HT1080 (cell line): ENCODE measurements at places on chromosomes 4 and X. TPM values are rescaled to one million over a fixed set of nuclear protein-coding genes. Genes with fewer than 3 reads are reported as not detected.

The RHOXF1 gene
- total RNA-seq = not detected in 2 replicates

DNA sequence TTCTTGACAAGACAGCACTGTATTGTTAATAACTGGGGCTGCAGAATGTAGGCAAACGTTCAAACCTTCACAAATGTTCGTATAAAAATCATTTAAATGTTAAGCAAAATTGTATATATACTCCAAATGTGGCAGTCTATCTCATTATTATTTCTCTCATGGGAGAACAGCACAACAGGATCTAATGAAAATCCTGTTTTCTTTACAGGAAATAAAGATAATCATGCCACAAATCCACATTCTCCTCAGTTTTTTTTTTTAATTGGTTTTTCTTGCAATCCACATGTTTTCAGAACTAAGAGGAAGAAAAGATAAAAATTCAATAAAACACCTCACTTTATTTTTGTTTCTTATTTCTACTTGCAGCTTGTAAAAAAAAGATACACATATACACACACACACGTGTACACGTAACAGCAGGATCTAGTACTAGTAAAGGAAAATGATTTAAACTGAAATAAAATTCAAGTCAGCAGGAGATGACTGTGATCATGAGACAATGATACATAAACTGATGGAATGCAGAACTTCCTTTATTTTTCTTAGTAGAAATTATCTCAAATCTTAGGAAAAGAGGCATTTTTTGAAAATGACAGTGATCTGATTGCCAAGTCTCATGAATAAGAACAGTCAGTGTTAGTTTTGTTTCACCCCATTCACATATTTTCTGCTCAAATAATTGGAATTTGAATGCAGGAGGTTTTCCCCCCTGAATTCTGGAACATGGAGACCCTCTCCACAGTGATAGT is 11.3 kb downstream of the APBB2 start:
- no peak for DNase-seq

- peak; percentile 5 for DNase-seq
Observed at GRCh38 chrX:8981723-8982122, 52.2 kb downstream of the FAM9B start.

DNA sequence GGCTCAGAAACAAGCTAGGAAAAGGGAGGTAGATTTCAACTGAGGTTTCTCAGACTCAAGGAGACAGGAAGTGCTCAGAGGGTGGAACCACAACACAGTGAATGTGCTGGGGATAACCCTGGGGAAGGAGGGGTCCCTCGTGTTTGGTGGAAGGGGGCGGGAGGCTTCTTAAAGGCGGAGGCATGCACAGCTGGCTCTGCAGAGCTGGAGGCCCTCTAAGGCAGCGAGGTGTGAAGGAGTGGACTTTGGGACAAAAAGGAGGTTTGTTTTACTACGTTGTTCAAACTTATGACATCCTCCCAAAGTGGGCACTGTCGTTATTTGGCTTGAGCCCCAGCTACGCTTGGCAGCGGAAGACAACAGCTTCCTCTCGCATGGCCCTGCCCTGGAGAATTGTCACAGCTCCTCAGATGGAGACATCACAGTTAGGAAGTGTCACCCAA is 21.7 kb upstream of the MTM1 start:
- no peak for DNase-seq

The STK26 gene
- total RNA-seq = 25.2 and 26.3 TPM in 2 replicates

- DNase-seq = peak; percentile 7
Observed at GRCh38 chrX:30275498-30275897, 28.6 kb downstream of the MAGEB1 start.

DNA sequence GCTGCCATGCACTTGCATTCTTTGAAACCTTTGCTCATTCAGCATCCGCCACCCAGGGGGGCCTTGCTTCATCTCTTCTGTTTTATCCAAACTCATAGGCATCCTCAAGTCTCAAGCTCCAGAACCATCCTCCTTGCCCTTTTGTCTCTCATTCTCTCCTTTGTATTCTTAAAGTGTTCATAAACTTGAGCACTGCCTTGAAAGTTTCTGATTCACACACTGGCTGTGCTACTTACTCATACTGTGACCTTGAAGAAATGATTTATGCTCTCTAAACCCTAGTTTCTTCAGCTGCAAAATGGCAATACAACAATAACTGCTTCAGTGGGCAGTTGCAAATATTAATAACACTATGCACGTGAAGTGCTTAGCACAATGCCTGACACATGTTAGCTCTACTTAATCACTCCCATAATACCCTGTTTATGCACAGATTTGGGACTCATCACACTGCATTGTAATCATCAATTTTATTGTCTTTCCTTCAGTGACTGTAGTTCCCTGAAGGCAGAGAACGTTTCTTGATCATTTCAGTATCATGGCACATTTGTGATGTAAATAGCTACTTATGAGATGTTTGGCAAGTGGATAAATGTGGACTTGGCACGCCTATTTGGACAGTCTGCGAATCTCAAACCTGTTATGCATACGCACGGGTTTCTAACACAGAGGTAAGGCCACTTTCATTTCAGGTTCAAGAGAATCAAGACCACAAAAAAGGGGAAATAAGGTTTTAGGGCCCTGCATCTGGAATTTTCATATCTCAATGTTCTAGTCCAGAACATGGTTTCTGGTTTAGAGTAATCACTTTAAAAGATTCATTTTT is 291.0 kb downstream of the LDB2 start:
- no peak for DNase-seq

GRCh38 chrX:102720237-102721168 is at the start of gene GPRASP3:
Gene GPRASP3 (plus strand): TSS chrX:102720743. CDS start chrX:102748996, 28,253 bp downstream.
- DNase-seq = no peak

DNA sequence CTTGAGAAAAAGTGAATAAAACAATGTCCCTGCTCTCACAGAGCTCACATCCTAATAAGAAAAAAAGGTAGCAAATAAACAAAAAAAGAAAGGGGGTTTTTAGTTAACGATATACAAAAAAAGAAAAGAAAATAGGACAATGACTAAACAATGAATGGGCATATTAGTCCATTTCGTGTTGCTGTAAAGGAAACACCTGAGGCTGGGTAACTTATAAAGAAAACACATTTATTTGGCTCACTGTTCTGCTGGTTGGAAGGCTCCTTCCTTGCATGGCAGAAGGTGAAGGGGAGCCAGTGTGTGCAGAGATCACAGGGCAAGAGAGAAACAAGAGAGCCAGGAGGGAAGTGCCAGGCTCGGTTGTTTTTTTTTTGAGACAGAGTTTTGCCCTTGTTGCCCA is 4.7 kb upstream of the KLF3 start:
- DNase-seq = no peak

The CXCL9 gene
- total RNA-seq = not detected in 2 replicates

- DNase-seq = no peak
Observed at GRCh38 chr4:27916452-27917184, 1056.0 kb downstream of the STIM2 start.

DNA sequence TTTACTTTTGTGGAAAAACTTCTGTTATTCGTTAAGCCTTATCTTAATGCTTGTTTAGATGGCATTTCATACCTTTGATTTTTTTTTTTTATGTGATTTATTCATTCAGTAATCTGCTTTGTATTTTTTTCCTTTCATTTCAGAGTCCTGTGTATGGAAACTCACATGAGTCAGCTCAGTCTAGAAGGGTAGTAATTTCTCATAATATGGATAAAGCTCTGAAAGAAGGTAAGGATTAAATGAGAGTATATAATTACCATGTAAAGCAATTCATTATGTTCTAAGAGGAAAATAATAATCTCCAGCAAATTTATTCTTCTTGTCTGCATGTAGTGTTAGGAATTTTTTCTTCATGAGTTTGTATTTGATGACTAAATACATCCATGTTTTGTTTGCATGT is 37.8 kb downstream of the SNX25 start:
- DNase-seq = no peak

The GAGE1 gene
- total RNA-seq = 40.0 and 84.7 TPM in 2 replicates

GRCh38 chr4:174217273-174218126 is 66.0 kb downstream of the FBXO8 start:
- DNase-seq = no peak

DNA sequence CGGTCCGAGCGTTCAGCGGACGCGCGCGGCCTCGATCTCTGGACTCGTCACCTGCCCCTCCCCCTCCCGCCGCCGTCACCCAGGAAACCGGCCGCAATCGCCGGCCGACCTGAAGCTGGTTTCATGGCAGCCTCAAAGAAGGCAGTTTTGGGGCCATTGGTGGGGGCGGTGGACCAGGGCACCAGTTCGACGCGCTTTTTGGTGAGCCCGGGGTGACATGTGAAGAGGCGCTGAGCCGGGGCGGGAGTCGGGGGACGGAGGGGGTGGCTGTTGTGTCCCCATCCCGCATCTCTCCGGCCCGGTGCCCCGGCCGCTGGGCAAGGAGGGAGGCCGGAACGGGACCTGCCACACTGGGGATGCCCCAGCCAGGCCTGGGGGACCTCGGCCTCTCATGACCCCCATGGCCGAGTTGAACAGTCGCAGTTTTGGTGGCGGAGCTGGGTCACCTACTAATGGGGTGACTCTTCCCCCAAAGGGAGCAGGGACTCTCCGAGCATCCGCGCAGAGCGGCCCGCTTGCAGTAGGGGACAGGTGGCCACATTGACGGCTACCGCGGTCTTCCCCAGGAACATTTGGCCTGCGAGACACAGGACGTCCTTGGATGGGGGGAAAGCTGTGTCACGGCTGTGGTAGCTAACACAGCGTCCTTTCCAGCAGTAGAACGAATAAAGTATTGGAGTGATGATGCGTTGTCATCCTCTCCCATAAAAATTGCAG is at the start of gene GK:
GK (plus strand) TSS at position 9 of the 717 bp plus-strand sequence; CDS start at position 124, 115 bp downstream.
- peak; percentile 4 for DNase-seq

DNA sequence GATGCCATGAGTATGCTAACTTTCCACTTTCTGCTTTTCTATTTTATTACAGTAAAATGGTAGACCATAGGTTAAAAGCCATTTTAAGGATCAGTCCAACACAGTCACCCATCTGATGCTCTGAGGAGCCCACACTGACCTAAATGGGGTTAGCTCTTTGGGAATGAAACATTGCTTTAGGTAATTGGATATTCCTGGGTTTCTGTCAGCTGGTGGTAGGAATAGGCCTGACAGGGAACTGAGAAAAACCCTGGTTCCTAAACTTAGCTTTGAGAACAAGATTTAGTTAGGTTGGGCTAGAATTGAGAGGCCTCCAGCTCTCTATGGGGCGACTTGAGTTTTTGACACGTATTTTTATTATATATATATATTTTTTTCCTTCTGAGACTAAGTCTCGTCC is 40.4 kb downstream of the MCUB start:
- DNase-seq = no peak

- no peak for DNase-seq
Observed at GRCh38 chr4:54238389-54238788, 9.3 kb downstream of the PDGFRA start.

The IL3RA gene
- total RNA-seq = not detected in 2 replicates

DNA sequence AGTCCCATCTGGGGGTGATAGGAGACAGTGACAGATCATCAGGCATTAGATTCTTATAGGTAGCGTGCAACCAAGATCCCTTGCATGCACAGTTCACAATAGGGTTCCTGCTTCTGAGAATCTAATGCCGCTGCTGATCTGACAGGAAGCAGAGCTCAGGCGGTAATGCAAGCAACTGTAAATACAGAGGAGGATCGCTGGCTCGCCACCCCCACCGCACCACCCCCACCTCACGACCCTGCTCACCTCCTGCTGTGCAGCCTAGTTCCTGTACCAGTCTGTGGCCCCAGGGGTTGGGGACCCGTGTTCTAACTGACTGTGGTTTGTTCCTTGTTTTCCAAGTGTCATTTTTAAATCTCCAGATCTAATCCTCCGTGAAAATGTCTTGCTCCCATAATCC is 89.0 kb upstream of the MAPK10 start:
- no peak for DNase-seq

The EDNRA gene
- total RNA-seq = 14.9 and 15.0 TPM in 2 replicates

DNA sequence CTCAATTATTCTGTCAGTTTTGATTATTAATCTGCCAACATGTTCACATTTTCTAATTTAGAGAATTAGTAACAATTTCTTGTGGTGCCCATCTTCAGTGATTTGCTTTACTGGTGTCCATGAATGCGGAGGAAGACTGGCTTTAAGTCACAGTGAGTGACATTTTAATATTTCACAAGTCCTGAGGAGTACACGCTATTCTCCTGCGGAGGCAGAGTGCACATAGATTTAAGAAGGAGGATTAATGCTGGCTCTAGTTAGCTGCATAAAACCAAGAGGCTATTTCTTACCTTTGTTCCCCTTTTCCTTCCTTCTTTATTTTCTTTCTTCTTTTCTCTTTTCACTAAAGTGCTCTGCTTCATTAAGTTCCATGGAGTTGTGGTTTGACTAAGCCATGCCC is 495.2 kb upstream of the IGFBP7 start:
- DNase-seq = no peak

GRCh38 chr4:108072300-108072699 is 82.6 kb downstream of the HADH start:
- no peak for DNase-seq

The NAT8L gene
- 2.7 and 5.6 TPM in 2 replicates for total RNA-seq

- DNase-seq = no peak
Observed at GRCh38 chr4:128311659-128312403, 24.2 kb upstream of the PGRMC2 start.

- DNase-seq = no peak
Observed at GRCh38 chr4:617644-618641, 7.4 kb upstream of the PDE6B start.

The SSX1 gene
- 109 and 139 TPM in 2 replicates for total RNA-seq

DNA sequence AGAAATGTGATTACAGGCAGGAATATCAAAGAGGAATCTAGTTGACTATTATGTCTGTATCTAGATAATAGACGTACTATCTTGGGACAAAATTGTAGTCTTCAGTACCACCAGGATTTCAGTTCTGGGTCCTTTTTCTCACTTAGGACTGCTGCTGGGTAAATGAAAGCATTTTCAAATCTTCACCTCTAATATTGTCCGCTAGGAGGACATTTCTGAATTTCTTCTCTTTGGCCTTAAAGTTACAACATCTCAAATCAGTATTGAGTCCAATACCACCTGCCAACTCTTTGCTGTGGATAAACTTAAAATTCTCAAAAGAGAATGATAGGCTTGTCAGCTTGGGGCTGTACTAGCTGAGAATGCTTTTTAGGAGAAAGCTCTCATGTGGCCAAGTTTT is 6.0 kb downstream of the FGF16 start:
- no peak for DNase-seq

DNA sequence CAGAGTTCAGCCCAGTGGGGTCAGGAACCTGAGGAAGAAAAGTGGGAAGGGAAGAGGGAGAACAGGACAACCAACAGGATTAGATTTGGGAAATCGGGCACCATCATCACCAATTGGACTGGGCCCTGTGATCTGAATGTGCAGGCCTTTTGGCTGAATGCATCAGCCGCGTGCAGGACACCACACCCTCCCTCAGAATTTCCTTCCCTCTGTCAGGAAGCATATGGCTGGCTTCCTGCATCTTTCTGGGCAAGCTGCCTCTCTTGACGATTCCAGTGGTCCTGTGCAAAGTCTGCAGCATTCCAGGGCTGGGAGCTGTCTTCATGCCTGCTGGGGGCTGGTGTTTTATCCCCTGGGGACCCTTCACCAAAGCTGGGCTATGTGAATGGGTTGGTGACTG is 16.4 kb downstream of the MAGEA4 start:
- DNase-seq = no peak

GRCh38 chr4:150130933-150131332 is 52.7 kb downstream of the DCLK2 start:
- DNase-seq = peak; percentile 23

DNA sequence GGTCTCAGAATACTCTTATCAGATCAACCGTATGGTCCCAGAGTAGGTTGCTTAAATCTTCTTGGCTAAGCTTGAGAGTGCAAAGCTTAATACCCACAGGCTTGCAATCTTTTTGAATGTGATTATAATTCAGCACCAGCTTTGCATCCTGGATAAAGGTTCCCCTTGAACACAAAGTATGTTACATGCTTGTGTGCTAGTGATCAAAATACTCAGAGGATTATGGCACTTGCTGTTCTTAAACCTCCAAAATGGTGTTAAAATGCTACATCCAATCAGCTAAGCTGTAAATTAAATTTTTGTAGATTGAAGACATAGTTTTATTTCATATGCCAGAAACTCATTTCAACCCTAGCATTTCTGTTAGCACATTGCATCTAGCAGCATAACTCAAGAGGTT is 812.2 kb upstream of the TENM3 start:
- DNase-seq = no peak
